ENCODE measurements at places on chromosomes 12 and 14.

GRCh38 chr14:39673734-39674133, 241.5 kb upstream of the FBXO33 start:
- no peak for DNase-seq

- DNase-seq = peak; percentile 80
Measured at GRCh38 chr14:99755629-99756603, 37.3 kb upstream of the EML1 start.

DNA sequence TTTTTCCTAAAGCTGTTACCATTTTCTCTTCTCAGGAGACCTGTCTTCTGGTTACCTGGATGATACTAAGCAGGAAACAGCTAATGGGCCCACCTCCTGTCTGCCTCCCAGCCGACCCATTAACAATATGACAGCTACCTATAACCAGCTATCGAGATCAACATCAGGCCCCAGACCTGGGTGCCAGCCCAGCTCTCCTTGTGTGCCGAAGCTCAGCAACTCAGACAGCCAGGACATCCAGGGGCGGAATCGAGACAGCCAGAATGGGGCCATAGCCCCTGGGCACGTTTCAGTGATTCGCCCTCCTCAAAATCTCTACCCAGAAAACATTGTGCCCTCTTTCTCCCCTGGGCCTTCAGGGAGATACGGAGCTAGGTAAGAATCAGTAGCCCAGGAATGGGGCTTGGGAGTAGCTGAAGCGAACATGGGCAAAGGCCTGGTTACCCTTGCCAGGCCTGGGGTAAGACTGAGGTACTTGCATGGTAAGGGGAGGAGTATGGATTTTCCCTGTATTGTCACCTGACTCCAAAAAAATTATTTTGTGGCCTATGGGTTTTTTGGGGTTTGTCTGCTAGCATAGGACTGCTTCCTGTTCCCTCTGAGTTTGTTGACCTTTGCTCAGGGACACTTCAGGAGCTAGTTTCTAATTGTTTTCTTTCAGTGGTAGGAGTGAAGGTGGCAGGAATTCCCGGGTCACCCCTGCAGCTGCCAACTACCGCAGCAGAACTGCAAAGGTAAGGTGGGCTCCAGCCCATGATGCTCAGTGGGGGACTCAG, 26.6 kb downstream of the TRAFD1 start:
- DNase-seq = no peak

DNA sequence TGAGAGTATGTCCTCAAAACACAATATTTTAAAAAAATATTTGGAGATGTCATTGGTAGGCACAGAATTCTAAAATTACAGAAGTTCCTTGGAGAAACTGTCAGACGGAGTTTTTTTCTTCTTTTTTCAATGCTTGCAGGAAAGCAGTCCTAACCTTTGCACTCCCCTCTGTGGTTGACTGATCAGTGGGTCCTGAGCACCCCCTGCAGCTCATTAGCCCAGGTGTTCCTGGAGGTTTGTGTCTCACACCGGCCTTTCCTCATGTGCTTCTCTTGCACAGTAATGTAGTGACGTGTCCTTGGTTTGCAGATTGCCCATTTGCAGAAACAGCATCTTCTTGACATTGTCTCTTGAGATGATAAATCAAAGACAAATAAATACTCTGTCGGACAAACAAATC, 513.0 kb downstream of the TMEM121 start:
- DNase-seq = no peak

- DNase-seq = no peak
Measured at GRCh38 chr14:32986791-32987540, 48.3 kb downstream of the NPAS3 start.

DNA sequence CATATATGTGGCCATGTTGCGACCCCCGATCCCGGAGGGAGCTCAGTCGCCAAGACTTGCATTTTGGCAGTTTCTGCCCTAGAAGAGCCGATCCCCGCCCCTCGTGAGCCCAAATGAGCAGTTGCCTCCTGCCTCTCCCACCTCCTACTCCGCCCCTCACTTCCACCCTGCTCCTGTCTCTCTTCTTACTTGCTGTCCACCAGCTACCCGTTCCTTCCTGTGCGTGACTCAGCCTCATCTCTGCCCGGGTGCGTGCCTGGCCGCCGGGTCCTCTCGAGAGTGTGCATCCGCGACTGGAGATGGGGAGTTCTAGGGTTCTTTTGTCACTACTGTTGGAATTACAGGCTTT, 585 bp downstream of the GPATCH2L start:
- peak; percentile 69 for DNase-seq

- DNase-seq = no peak
Measured at GRCh38 chr12:6074979-6075585, 49.4 kb downstream of the VWF start.

DNA sequence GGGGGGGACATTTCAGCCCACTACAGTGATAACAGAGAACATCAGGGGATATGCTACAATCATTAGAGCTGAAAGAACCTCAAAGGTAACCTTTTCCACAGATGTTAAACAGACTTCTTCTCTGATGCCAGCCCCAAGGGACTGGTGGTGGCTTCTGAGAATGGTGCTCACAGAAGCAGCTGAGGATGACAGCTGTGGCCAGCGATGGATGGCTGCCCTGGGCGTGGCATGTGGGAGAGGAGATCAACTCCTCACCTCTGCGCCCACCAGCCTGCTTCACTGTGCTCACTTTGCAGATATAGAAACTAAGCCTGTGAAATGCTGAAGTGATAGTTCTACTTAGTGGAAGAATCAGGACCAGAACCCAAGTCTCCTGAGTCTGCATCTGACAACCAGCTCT, 33.0 kb downstream of the FOXN3 start:
- no peak for DNase-seq

GRCh38 chr12:31005256-31005943, 68.3 kb upstream of the DDX11 start:
- DNase-seq = no peak

All from gastrocnemius medialis (tissue), 4 donors.